Mammary epithelial cell (primary cell): ENCODE measurements at places on chromosomes 5 and 9. TPM values are rescaled to one million over a fixed set of nuclear protein-coding genes. Genes with fewer than 3 reads are reported as not detected.

The POU5F2 gene
- total RNA-seq, result 2.3 TPM

The MYOZ3 gene
- total RNA-seq, result not detected

The ARL10 gene
- 10.7 TPM for total RNA-seq

The SH2D3C gene
- 0.19 and 0.40 TPM in 2 replicates for total RNA-seq

The RNF14 gene
- total RNA-seq, result 93.7 TPM

The FGF18 gene
- total RNA-seq, result 0.16 and 0.24 TPM in 2 replicates

The PCDHGA1 gene
- 0.19 and 0.26 TPM in 2 replicates for total RNA-seq

The ELL2 gene
- 161 TPM for total RNA-seq

The PCDH12 gene
- total RNA-seq, result 0.17 TPM

The ZDHHC12 gene
- total RNA-seq, result 35.6 and 61.3 TPM in 2 replicates

DNA sequence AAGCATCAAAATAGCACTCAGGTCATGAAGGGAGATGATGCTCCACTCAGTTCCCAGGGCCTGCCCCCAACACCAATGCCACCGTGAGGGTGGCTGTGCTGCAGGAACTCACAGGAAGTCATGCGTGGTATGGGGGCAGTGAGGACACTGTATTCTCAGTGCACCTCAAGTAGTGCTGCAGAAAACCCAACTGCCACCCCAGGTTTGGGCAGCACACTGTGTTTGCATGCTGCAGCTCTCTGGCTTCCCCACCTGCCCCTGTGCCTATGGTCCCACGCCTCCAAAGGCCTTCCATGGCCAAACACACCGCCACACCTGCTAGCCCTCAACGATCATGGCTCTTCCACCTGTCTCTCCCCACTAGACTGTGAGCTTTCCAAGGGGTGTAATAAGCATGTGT, 14.3 kb downstream of the LHFPL2 start:
- no peak for DNase-seq

DNA sequence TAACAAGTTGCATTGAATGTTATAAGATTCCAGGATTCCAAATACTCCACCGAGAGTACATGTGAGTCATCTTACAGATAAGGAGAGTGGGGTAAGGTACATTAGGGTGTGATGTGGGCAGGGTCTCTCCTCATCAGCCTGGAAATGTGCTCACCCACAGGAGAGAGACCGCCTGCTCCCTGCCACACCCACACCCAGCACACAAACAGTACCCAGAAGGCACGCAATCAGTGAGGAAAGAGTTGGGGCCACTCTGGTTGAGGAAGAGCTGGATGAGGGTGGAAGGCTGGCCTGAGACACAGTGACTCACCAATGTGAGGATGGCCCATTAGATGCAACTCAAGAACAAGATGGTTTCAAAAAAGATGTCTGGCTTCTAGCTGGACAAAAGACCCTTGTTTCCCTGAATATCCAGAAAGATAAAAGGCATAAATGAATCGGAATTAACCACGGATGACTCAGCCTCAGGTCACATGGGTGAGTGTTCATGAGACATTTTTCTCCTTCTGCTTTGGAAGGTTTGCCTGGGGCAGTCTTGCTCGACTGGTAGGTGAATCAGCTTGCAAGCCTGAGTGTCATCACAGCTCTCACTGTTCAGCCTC, 51.1 kb upstream of the LHFPL2 start:
- peak; percentile 100 for DNase-seq

- no peak for DNase-seq
Observed at GRCh38 chr5:106408570-106408969, 1262.2 kb downstream of the EFNA5 start.

- DNase-seq, result no peak
Observed at GRCh38 chr9:88579050-88579715, 44.2 kb downstream of the NXNL2 start.

GRCh38 chr9:93658184-93658925, 82.0 kb downstream of the PHF2 start:
- no peak for DNase-seq

DNA sequence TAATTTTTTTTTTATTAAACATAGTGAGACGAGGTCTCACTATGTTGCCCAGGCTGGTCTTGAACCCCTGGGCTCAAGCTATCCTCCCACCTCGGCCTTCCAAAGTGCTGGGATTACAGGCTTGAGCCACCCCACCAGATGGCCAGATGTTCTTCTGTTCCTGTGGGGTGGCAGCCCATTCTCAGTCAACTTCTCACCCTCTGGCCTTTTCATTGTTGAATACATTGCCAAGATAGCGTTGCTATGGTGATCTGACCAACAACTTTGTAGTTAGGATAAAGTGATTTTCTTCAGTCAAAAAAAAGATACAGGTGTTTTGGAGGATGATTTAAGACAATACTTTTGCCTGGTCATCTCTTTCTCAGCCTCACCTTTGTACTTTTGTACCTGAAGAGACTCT, 109.1 kb downstream of the EGFLAM start:
- DNase-seq, result no peak

DNA sequence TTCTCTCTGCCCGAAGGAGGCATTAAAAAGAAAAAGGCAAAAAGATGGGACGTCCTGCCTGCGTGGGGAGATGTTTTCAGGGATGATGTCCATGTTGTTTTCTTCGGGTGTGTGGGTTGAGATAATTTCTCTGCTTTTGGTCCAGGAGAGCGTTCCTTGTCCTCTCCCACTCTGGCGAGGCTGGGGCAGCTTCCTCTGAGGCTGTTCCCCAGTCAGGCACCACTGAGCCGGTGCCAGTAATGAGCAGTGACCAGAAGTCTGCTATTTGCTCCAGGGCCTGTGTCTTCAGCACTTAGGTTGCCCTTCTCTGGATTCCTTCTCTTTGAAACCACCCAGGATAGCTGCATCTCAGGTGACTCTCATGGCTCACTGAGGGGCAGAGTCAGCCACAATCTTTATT, 71.5 kb downstream of the ACER2 start:
- DNase-seq, result no peak

GRCh38 chr9:131402738-131403492, 9.0 kb downstream of the PRRC2B start:
- peak; percentile 79 for DNase-seq

DNA sequence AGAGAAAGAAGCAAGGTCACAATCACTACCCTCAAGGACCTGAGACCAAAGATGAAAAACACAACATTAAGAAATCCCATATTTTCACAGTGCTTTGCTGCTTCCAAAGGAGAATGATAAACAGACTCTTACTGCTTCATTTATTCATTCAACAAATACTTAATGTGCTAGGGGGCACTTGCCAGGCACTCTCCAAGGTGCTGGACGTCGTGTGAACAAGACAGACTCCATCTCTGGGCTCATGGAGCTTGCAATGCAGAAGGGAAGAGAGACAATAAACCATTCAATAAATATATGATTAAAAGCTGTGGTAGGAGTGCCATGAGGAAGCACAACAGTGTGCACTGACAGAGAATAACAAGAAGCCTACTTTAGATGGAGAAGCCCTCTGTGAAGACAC, 327.7 kb downstream of the CDK5RAP2 start:
- no peak for DNase-seq

GRCh38 chr5:178788381-178789085, 58.1 kb upstream of the ZNF354A start:
- DNase-seq, result no peak

GRCh38 chr5:32713770-32714381, 2.8 kb downstream of the NPR3 start:
- peak; percentile 5 for DNase-seq

DNA sequence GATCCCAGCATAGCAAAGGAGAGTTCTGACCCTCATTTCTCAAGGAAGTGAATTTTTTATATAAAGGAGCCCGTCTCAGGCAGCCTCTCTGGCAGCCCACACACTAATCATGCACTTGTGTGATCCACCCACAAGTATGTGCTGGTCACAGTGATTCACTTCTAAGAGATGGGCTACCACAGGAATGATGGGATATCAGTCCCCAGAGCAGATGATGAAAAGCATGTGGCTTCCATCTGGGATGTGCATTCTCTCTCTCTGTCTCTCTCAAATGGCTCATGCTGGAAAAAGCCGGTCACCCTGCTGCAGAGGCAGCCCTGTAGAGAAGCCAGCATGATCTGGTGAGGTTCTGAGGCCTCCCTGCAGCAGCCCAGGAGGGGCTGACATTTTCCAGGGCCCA, 74.2 kb upstream of the ADCY2 start:
- no peak for DNase-seq

GRCh38 chr9:136882109-136882946, 4.0 kb upstream of the TRAF2 start:
- peak; percentile 96 for DNase-seq

DNA sequence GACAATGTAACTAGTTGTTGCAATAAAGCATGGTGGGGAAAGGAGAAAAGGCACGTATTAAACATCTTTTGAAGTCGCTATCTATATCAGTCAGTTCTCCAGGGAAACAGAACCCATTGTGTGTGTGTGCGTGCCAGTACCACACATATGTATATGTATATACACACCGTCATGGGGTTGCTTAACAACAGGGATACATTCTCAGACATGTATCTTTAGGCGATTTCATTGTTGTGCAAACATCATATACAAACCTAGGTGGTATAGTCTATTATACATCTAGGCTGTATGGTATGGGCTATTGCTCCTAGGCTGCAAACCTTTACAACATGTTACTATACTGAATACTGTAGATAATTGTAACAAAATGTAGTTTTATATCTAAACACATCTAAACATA, 2.3 kb downstream of the CDKN2B-AS1 start:
- no peak for DNase-seq

- DNase-seq, result no peak
Observed at GRCh38 chr5:163473635-163474243, 13.3 kb downstream of the HMMR start.

- no peak for DNase-seq
Observed at GRCh38 chr9:23341346-23341745, 484.7 kb downstream of the ELAVL2 start.

GRCh38 chr9:122810306-122810946, 10.5 kb downstream of the OR1K1 start:
- DNase-seq, result peak; percentile 62

DNA sequence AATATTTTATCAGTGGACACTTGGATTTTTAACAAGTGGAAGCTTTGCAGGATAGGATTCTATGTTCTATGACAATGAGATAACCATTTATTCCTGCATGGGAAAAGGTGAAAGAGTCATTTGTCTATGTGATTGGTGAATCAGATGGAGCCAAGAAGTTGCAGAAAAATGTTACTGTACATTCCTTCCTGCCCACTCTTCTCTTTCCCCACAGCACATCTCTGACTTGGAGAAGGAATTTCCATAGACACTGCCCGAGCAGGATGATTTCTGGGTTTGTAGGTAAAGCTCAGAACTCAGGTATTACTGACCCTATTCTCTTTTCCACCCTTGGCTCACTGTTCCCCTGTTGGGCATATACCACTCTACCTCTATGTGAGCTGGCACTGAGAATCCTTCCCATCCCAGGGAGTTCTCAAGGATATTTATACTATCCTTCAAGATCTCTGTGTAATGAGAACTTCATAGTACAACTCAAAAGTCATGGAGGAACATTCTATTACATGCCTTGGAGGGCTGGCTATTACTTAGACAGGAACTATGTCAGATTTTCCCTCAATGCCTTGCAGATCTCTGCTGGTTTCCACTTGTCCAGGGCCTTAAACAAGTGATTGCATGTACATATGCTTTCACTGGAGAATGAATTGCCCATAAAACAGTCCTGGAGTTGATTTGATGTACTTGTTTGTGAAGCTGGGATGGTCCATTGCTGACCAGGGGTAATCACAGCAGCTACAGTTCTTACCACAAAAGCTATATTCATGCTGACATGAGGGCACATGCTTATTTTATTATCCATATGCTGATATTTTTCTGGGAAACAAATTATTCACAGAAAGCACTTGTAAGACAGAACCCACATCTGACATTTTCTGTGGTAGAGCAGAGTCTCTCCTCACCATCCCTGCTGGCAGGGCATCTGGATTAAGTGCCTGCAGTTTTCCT, 24.1 kb downstream of the SLC1A3 start:
- DNase-seq, result peak; percentile 79

GRCh38 chr9:9341203-9341602, 1271.6 kb downstream of the PTPRD start:
- no peak for DNase-seq

GRCh38 chr5:93884254-93884653, 142.9 kb upstream of the POU5F2 start:
- DNase-seq, result no peak

DNA sequence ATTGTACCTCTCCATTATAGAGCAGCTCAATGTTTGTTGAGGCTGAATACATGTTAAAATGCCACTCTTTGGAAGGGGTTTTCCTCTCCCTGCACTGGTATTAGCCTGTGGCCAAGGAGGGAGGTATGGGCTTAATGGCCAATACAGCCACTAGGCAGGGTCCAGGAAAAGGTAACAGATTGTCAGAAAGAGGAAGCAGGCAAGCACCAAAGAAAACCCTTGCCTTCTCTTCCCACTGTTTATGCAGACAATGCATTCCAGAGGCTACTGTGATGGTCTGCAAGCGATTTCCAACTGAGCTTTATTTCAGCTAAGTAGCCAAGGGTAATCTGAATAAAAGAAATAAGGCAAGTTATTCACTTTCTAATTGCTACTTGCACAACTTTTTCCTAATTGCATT, 95.3 kb upstream of the SLC27A6 start:
- no peak for DNase-seq

DNA sequence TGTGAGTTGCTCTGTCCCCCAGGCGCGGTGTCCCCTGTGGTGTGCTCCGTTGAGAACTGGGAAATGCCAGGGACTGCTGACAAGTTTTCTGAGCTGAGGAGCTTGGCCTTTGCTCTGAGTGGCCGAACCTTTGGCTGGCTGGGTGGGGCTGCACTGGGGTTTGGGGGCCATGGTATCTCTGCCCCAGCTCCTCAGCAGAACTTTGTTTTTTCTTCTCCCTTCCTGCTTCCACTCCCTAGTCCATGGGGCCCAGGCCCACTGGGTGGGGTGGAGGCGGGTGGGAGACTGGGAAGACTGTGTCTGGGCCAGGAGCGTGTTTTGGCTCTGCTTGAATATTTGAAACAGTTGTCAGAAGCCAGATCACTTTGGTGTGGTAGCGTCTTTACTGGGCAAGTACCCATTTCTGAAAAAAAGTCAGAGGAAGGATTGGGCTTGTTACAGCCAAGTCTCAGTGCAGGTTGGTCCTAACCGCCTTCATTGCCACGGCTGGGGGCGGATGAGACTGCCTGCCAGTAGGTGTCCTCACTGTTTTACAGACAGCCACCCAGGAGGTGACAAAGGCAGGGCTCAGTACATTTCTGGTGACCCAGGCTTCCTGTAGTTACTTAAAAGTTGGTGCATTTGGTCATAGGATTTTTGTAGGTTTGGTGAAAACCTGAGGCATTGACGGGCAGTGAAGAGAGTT, 92.7 kb downstream of the DAB2IP start:
- peak; percentile 53 for DNase-seq

- DNase-seq, result no peak
Observed at GRCh38 chr5:179275941-179276837, 69.1 kb downstream of the ADAMTS2 start.

DNA sequence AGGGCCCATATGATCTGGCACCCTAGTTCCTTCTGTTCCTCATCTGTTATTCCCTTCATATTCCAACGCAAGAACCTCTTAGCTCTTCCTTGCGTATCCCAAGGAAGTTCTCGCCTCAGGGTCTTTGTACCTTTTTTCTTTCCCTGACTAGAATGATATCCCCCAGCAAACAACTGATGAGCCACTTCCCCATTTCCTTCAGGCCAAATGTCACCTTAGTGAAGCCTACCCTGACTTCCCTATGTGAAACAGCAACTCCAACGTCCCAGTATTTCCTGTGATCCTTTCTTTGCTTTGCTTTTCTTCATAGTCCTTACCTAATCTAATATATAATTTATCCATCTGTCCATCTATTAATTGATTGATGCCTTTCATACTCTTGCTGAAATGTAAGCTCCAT, 47.9 kb downstream of the ERCC8 start:
- DNase-seq, result no peak
